BJ (cell line): ENCODE measurements at places on chromosomes 16 and 17. TPM values are rescaled to one million over a fixed set of nuclear protein-coding genes. Genes with fewer than 3 reads are reported as not detected.

DNA sequence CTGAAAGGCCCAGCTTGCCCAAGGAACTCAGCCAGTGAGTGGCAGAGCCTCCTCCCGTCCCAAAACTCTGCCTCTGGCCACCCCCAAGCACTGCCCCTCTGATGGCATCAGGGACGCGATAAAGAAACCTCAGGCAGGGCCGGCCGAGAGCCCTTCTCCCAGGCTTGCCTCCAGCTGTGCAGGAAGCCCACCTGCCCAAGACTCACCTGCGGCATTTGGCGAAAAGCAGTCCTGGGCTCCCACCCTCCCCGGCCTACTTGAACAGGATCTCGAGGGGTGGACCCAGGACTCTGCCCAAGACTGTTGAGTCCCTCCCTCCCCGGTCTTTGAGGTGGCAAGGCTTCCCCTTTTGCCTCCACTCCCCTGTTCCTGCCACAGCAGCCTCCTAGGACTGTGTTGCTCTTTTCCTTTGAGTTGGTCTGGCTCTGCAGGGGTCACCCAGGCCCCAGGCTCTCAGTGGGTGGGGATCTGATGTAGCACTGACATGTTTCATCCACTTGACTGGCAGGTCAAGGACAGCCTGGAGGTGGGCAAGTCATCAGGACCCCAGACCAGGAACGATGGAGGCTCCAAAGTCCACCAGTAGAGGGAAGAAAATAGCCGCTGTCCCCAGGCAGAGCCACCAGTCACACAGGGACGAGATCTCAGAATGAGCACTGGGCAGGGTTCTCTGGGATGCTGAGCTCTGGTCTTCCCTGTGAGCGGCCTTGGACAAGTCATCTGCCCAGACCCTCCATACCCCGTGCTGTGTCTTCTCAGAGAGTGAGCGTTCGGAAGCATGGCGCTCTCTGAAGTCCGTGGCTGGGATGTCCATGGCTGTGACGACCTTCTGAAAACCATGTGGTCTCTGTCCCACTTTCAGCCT is 111.0 kb upstream of the TNRC6C start:
- DNase-seq: no peak

DNA sequence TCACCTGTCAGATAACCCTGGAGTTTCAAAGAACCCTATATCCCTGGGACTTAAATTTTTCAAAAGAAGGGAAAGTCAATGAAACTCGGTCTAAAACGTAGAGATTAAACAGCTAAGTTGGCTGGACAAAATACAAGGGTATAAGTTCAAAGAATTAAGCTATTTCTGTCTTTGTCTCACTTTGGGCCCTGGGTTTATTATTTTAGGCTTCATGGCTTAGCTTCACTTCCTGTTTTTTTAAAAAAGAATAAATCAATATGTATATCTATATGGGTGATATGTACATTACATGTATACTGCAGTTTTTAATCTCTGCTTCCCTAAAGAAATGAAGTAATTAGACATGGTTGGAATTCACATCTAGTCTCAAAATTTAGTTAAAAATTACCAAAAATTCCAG is 132.3 kb downstream of the TRIM37 start:
- DNase-seq: no peak

DNA sequence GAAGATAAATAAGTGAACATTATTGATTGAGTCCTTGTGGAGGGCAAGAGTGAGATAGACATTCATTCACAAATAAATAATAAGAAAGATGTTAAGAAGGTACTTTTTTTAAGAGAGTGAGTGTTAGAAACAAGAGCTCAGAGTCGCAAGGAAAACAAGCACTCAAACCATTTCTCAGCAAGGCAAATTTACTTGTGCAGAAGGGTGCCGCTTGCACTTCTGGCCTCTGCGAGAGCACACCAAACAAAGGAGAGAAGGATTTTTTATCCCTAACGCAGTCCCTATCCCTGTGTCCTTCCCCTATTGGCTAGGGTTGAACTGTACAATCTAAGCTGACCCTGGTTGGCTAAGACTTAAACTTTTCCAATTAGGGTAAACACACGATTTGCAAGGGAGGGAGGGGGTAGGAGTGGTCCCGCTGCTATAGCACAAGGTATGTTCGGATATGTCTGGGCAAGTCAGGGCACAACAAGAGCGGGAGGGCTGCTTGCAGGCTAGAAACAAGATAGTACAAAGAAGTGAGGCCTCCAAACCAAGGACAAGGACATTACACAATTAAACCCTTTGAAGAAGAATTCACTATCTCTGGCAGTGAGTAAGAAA is 156.2 kb downstream of the PPM1E start:
- DNase-seq: no peak

DNA sequence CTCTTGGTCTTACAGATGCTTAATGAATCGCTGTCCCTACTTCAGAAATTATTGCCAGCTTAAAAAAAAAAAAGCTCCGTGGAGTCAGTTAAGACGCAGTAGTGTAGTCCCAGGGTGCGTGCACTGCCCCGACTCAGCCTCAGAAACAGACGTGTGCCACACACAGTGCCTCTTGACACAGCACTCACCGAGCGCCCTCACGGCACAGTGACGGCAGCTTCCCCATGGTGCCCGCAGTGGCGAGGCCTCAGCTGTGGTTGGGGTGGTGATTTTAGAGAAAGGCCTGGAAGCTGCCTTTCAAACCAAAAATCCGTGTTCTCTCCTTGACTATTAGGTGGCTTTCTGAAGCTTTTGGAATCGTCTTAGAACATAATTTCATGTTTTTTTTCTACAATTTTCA is 13.9 kb downstream of the TCF25 start:
- no peak for DNase-seq

CCL1 gene
- polyA plus RNA-seq: not detected in 2 replicates

GRCh38 chr16:49542391-49542891 is 168.8 kb downstream of the C16orf78 start:
- no peak for DNase-seq

DNA sequence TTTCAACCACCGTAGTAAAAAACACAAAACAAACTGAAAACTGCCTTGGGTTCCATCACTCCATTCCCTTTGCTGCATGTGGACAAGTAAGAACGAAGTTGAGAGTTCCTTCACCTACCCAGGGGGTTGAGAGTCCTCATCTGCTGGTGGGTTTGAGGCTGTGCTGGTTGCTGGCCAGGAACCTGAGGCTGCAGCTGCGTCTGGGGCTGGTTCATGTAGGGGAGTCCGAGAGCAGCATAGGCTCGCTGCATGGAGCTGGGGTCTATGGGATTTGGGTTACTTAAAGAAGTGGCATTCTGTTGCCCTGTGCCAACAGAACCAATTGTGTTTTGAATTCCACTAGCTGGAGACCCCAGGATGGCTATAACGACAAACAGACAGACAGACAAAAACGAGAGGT is 65.2 kb upstream of the TRAP1 start:
- DNase-seq: no peak

DNA sequence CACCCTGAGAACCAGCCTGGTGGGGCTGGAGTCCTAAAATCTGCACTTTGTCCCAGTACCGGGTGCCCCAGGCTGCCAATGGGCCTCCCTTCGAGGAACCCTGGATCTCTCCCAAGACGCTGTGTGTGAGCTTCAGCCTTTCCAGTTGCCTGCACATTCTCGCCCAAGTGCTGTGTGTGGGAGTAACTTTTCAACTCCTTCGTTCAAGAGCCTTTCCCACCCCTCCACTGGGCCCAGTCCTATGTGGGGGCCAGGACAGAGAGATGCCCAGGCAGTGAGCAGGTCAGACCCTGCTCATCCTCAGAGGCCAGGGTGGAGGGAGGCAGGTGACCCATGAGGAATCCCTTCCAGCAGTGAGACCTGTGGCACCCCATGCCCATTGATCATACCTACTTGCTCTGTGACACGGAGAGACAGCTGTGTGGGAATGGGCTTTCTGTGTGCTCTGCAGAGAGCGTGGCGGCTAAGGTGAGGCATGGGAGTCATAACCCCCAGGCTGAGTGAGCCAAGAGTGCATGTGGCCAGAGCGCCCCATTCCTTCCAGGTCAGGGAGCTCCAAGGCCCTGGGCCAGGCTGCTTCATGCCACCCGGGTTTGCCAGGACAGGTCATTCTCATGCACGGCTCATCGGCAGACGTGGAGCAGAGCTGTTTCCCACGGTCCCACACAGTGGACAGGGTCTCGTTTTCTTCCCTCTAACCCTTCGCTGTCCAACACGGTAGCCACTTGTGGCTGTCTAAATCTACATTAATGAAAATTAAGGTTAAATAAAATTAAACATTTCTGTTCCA is 154.4 kb downstream of the CLEC16A start:
- DNase-seq: no peak

GRCh38 chr17:73307130-73307529 is 4.7 kb downstream of the CDC42EP4 start:
- no peak for DNase-seq

GRCh38 chr17:49887086-49887743 is 39.3 kb upstream of the TAC4 start:
- DNase-seq: no peak

GRCh38 chr17:27366437-27366836 is 72.5 kb downstream of the WSB1 start:
- DNase-seq: no peak

- no peak for DNase-seq
Measured at GRCh38 chr16:30084816-30085159, 6.9 kb downstream of the TBX6 start.

DNA sequence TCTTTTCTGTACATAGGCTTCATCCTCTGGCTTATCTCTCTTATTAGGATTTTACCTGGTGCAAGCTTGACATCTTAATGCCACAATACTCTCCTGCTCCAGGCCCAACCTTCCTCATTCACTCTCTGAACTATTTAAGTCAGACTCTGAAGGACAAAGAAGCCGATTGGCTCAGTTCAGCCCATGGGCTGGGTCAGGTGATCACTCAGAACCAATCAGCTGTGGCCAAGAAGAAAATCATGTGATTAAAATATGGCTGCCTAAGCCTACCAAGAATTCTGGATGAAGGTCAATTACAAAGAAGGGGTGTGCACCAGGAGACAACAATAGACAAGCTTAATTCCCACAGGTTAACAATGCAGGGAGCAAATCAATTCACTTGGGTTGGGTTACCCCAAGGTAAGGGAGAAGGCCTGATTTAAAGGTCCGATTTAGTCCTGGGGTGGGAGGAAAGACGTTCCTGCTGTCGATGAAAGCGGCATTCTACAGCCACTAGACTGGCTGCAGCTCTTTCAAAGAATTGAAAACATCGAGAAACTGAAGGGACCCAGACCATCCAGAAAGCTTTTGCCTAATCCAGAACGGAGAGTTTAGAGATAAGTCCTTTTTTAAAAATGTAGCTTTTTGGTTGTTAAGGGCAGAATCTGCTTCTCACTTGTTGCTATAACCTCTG is 42.9 kb upstream of the NFAT5 start:
- no peak for DNase-seq

GRCh38 chr16:30533748-30534367 is 800 bp downstream of the ZNF747 start:
- no peak for DNase-seq

CD300H gene
- polyA plus RNA-seq: not detected in 2 replicates

CCL15 gene
- polyA plus RNA-seq: not detected in 2 replicates

LHX1 gene
- not detected in 2 replicates for polyA plus RNA-seq

DNA sequence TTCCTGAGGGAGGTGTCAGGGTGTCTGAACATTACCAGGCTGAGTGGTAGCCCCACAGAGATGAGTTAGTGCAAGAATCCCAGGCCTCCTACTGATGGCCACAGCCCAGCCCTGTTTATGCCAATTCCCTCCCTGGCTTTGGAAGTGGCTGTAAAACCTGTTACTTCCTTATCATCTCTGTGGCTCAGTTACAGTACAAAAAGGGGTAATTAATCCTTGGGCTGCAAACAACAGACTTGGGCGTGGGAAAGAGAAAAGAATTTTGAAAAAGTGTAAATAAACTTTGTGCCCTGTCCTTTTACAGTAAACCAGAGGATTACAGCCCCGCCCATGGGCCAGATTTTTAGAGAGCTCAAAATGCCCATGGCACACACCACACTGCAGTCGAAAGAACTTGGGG is 73.1 kb upstream of the AXIN2 start:
- no peak for DNase-seq

ADAMTS18 gene
- polyA plus RNA-seq: not detected in 2 replicates

GRCh38 chr16:4694642-4695451 is 1.5 kb downstream of the NUDT16L1 start:
- no peak for DNase-seq

CDH5 gene
- not detected in 2 replicates for polyA plus RNA-seq

ACSM3 gene
- 0.29 and 0.55 TPM in 2 replicates for polyA plus RNA-seq

- DNase-seq: no peak
Measured at GRCh38 chr16:86789621-86790051, 211.3 kb downstream of the FOXL1 start.

PRSS33 gene
- not detected in 2 replicates for polyA plus RNA-seq

DNA sequence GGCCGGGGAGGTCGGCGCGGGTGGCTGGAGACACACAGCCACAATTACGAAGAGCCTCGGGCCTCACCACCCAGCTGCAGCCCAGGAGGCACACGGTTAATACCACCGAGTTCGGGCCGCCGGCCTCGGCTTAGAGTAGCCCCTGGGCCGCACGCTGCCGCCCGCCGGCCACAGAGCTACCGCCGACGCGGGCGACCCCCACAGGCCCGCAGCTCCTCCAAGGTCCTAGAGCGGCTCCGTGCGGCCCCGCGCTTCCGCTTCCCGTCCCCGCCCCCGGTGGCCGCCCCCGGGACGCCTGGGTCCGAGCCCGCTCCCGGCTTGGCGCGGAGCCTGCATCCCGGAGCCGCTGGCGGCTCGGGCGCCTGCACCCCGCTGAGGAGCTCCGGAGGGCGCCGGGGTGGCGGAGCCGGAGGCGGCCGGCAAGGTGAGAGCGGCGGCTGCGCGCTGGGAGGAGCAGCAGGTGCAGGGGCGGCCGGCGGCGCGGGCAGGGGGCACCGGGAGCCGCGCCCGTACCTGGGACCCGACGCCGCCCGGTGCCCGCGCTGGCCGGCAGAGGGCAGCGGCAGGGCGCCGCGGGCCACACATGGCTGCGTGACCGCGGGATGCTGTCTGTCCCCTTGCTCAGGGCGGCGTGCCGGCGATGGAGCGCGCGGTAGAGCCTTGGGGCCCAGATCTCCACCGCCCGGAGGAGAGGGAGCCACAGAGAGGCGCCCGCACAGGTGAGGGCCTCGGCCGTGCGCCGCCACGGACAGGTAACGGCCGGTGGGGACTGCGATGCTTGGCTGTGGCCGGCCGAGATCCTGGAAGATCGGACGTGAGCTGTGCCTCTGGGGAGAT is at the start of gene ZNF48:
ZNF48 (plus strand) TSS at position 266 of the 837 bp plus-strand sequence; CDS start at position 641, 375 bp downstream.
- peak; percentile 41 for DNase-seq

SLC2A4 gene
- 0.15 and 0.36 TPM in 2 replicates for polyA plus RNA-seq

TCAP gene
- 0.16 and 0.22 TPM in 2 replicates for polyA plus RNA-seq

CDK3 gene
- polyA plus RNA-seq: 3.7 and 5.6 TPM in 2 replicates

- DNase-seq: no peak
Measured at GRCh38 chr17:30458371-30458770, 18.8 kb upstream of the GOSR1 start.

GRCh38 chr16:78998879-78999278 is 601.7 kb downstream of the MAF start:
- DNase-seq: no peak

DNA sequence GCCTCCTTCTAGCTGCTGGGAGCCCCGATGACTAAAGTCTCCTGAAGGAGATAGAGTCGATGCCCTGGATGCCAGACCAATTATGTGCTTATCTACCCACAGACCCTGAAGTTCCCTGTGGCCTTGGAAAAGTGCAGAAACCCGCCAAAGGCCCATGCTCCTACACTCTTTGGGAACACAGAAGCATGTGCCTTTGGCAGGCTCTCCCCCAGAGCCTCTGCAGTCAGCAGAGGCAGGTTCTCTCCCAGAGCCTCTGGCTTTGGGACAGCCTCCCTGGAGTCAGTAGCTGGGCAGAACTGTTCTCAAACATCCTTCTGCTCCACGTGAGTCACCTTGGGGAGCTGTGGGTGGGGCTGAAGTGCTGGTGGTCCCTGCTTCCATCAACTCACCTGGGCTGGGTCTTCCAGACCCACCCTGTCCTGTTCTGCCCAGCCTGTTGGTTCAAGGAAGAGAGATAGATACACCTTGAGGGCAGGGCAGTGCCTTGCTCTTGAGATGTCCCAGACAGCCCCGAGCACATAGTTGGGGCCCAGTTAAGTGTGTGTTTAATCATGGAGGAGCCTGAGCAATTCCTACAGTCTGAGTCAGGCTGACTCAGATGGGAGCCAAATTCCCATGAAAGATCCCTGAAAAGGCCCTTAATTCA is 3.2 kb upstream of the CDK5RAP3 start:
- no peak for DNase-seq
